NCI-H2081 (cell line): ENCODE measurements at places on chromosomes 6 and 20.

DNA sequence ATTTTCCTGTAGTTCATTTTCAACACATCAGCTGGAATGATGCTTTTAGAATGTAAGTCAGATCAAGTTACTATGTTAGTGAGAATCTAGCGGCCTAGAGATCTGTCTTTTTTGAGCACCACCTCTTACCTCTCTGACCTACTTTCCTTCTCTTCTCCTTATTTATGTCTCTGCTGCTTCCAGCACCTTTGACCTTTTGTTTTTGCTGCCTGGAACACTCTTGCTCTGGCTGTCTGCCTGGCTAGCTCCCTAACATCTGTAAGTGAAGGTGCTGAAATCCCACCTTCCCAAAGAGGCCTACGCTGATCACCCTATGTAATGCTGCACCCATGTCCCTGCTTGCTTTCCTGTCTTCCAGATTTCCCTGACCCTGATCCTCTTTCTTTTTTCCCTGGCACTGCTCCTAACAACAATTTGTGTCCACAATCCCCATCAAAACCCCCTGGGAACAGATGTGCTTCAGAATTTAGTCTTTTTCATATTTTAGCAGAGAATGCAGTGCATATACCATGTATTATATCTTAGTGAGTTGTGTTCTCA, 87.8 kb downstream of the RFPL4B start:
- DNase-seq: no peak

DNA sequence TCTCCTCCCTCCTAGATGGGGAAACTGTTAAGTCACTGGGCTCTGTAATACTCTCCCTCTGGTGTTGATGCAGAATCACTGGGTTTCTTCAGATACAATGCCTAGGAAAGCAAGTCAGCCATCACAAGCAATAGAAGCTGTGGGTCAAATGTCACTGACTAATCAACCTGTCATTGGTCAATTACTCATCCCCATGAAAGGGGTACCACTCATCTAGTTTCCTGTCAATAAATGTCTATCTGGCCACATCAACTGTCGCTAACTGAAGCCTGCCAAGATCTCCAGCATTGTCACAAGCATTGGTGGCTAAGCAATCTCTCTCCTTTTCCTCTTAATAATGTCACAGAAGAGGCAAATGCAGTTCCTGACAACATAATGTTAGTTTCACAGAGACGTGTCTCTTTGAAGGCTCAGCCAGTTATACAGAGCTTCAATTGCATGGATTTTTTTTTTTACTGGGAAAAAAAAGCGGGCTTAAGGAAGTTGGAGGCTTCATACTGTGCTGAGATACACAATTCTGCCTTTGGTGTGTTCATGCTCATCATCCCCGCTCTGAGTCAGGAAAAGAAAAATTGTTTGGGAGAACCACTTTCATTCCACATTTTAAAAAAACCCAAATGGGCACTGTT, 355.9 kb downstream of the BTBD9 start:
- DNase-seq: no peak

GRCh38 chr20:41436679-41437078, 70.1 kb upstream of the EMILIN3 start:
- no peak for DNase-seq

- DNase-seq: no peak
These were observed 9.2 kb upstream of the L3MBTL3 start for GRCh38 chr6:130009146-130009545.

DNA sequence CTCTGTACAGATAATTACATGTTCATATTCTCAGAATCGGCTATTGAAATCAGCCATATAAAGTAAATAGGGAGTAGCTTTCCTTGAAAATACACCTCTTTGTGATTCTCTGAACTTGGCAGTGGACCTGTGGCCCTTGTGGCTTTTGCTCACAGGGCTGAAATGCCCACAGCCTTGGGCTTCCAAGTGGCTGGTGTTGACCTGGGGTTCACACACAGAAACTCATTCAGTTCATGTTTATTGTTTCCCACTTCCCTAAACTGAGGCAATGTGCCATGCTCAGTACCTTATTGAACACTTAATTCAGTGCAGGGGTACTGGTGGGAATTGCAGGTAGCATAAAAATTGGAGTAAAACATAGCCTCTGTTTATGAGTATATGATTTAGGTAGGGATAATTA, 19.1 kb upstream of the TULP4 start:
- DNase-seq: no peak

DNA sequence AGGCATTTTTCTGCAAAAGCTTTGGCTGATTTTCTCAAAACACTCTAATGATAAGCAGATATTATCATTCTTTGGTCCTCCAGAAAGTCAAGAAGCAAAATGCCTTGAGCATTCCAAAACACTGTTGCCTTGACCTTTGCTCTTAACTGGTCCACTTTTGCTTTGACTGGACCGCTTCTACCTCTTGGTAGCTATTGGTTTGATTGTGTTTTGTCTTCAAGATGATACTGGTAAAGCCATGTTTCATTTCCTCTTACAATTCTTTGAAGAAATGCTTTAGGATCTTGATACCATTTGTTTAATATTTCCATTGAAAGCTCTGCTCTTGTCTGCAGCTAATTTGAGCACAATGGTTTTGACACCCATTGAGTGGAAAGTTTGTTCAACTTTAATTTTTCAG, 35.6 kb upstream of the SDHAF4 start:
- DNase-seq: no peak
